ENCODE measurements at places on chromosomes 12 and 14.

DNA sequence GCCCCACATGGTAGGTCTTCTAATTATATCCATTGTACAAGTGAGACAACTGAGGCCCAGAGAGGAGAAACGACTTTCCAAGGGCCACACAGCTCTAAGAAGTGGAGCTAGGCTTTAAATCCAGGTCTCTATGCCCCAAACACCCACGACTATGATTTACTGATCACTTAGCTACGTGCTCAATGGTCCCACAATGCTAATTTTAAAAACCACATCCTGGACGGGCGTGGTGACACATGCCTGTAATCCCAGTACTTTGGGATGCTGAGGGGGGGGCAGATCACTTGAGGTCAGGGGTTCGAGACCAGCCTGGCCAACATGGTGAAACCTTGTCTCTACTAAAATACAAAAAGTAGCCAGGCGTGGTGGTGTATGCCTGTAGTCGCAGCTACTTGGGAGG is 8.4 kb upstream of the MLEC start:
- H3K4me1 ChIP-seq = no peaks in the 10 kb centered on the region
- H3K27me3 ChIP-seq = no peaks in the 10 kb centered on the region
- no peaks in the 10 kb centered on the region for H3K36me3 ChIP-seq
- H3K27ac ChIP-seq = no peak overlapping the region
- no peak for DNase-seq
- no peak overlapping the region for H3K4me3 ChIP-seq

DNA sequence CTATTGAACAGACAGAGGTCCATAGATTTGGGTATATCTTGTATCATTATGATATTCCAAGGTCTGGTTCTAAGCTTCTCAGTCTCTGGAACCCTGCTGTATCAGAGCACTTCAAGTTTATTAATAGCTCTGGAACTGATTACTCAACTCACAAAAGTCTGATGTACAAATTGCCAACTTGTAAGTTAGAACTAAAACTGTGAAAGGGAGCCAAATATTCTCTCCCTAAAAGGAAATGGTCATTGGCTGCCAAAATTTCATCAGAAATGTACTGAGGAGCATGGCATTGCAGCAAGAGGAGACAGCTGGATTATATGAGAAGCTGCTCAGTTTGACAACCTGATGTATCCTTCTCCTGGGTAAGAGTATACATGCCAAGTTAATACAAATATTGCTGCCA is 828.8 kb upstream of the SEL1L start:
- DNase-seq = no peak
- no peaks in the 10 kb centered on the region for H3K27me3 ChIP-seq
- no peak overlapping the region for H3K4me3 ChIP-seq
- H3K36me3 ChIP-seq = no peaks in the 10 kb centered on the region

DNA sequence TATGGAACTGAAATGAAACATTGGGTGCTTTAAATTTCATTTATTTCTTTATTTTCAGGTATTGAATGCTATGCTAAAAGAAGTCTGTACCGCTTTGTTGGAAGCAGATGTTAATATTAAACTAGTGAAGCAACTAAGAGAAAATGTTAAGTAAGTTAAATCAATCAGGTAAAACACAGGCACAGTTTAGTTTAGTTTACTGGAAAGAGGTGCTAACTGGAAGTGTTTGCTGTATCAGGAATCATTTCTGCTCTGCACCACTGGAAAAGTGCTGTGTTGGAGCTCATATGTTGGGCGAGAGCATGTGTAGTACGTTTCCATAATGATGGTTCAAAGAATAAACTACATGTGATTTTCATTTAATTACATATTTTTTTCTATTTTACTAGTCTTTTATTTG is 16.7 kb downstream of the SRP54 start:
- no peak for DNase-seq
- peaks cover 8% of the 10 kb centered on the region for H3K36me3 ChIP-seq
- no peak overlapping the region for H3K4me3 ChIP-seq
- no peak overlapping the region for H3K27ac ChIP-seq
- H3K4me1 ChIP-seq = peaks cover 3% of the 10 kb centered on the region

DNA sequence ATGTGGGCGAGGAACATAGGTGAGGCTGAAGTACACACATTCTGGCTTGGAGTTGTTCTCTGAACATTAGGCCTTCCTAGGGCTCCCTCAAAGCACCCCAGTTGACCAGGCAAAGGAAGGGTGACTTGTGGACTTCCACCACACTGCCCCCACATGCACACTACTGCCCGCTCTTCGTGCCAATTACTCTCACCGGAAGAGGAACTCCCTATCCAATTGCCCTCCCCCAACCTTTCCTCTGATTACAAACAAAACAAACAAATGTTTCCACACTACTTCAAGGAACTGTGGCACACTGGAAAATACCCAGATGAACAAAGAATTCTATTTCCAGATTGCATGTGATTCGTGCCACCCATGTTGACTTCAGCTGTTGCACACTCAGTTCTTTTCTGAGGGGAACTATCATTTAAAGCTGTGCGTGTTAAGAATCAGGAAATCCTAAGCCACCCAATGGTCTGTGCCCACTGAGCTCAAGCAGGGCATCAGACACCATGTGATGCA is 139.3 kb downstream of the SSPN start:
- H3K4me3 ChIP-seq = no peak overlapping the region
- peaks cover 6% of the 10 kb centered on the region for H3K36me3 ChIP-seq
- H3K4me1 ChIP-seq = no peaks in the 10 kb centered on the region
- no peak for DNase-seq
- H3K27ac ChIP-seq = no peak overlapping the region

DNA sequence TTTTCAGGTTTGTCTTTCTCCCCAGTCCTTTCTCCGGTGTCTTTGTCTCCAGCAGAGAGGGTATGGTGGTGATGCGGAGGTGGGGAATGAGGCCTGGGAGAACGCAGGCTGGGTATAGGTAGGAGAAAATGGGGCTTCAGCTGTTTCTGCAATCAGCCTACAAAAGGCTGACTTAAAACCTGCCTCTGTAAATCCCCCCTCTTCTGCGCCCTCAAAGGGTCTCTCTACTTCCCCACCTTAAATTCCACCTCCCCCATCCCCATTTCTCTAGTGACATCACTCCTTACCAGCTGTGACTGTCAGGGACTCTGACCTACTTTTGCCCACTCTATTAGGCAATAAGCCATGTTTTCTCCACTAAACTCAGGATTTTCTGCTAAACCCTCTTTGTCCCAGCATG is 8.1 kb upstream of the RIMKLB start:
- H3K27ac ChIP-seq = no peak overlapping the region
- no peaks in the 10 kb centered on the region for H3K36me3 ChIP-seq
- peaks cover 28% of the 10 kb centered on the region for H3K4me1 ChIP-seq
- H3K4me3 ChIP-seq = no peak overlapping the region

DNA sequence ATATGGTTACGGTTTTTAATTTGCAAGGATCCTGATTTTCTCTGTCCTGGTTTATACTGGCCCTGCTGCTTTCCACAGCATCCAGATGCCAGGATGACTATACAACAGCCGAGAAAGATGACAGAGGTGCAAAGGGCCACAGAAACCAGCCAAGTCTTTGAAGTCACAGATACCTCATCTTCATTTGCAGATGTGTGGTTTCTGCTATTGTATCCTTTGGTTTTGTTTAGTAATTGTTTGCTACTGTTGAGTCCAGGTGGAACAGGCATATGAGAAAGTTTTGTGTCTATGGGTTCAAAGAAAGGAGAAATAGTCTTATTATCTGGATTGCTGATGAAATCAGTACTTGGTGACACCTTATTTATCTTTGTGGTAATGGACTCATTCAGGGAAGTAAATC is 17.3 kb upstream of the KLHL42 start:
- H3K4me1 ChIP-seq = no peaks in the 10 kb centered on the region
- no peak overlapping the region for H3K4me3 ChIP-seq
- no peak overlapping the region for H3K27ac ChIP-seq
- H3K27me3 ChIP-seq = no peaks in the 10 kb centered on the region

DNA sequence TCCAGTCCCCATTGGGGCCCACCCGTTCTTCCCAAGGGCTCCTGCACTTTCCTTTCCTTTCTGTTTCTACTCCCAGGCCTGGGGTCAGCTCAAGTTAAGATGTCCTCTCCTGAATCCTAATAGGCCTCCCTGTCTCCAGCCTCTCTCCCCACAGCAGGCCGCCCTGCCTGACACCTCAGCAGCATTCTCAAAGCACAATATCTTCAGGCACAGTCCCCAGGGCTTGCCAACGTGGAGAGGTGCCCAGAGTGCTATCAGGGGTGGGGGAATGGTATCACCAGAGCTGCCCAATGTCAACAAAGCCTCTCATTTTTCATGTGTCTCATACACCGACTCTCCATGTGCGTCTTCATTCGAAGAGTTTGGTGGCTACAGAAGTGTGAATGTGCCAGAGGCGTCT is 123.0 kb downstream of the FOXN3 start:
- H3K27me3 ChIP-seq = no peaks in the 10 kb centered on the region
- H3K27ac ChIP-seq = no peak overlapping the region
- DNase-seq = no peak
- no peak overlapping the region for H3K4me3 ChIP-seq
- H3K36me3 ChIP-seq = peaks cover 18% of the 10 kb centered on the region
- H3K4me1 ChIP-seq = no peaks in the 10 kb centered on the region

DNA sequence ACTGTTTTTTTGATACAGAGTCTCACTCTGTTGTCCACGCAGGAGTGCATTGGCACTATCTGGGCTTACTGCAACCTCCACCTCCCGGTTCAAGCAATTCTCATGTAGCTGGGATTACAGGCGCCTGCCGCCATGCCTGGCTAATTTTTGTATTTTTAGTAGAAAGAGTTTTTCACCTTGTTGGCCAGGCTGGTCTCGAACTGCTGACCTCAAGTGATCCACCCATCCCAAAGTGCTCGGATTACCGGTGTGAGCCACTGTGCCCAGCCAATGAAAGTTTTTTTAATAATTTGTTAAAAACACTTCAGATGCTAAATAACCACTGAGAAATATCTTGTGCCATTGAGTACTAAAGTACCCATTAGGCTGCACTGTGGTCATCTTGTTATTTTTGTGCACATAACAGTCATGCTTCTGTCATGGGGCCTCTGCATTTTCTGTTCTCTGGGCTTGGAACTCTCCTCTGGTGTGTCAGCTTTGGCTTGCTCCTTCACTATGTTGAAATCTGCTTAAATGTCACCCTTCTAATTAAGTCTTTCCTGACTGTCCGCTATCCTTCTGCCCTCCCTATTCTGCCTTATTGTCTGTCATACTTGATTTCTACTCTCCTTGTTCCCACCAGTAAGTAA is 105.1 kb downstream of the KTN1 start:
- no peak overlapping the region for H3K27ac ChIP-seq
- no peak for DNase-seq
- no peaks in the 10 kb centered on the region for H3K4me1 ChIP-seq
- H3K27me3 ChIP-seq = no peaks in the 10 kb centered on the region
- peaks cover 43% of the 10 kb centered on the region for H3K36me3 ChIP-seq
- H3K4me3 ChIP-seq = no peak overlapping the region

GRCh38 chr14:70721542-70721941 is 79.8 kb downstream of the TTC9 start:
- H3K27me3 ChIP-seq = no peaks in the 10 kb centered on the region
- H3K27ac ChIP-seq = no peak overlapping the region
- H3K4me1 ChIP-seq = no peaks in the 10 kb centered on the region
- H3K4me3 ChIP-seq = no peak overlapping the region
- DNase-seq = no peak
- H3K36me3 ChIP-seq = no peaks in the 10 kb centered on the region

Measured in common myeloid progenitor, CD34-positive (primary cell).